ENCODE measurements at places on chromosomes 7 and 10.

DNA sequence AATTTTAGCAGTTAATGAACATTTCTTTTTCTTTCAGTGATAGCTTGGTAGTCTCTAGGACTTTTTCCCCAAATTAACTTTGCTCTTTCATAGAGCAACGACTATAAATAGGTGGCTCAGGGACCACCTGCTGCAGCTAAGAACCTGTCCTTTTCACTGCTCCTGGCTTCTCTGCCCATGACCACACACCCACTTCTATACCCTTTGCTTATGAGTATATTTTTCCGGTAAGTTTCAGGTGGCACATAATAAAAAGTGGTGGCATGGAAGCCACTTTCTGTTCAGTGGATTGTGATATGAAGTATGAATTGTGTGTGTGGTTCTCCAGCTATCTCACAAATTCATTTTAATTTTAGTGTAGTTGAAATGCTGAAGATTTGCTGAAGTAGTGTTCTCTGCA lies 1.2 kb downstream of the ING3 start:
- DNase-seq = no peak

- DNase-seq = no peak
Measured at GRCh38 chr7:100019908-100020307, 4.5 kb downstream of the ZKSCAN1 start.

DNA sequence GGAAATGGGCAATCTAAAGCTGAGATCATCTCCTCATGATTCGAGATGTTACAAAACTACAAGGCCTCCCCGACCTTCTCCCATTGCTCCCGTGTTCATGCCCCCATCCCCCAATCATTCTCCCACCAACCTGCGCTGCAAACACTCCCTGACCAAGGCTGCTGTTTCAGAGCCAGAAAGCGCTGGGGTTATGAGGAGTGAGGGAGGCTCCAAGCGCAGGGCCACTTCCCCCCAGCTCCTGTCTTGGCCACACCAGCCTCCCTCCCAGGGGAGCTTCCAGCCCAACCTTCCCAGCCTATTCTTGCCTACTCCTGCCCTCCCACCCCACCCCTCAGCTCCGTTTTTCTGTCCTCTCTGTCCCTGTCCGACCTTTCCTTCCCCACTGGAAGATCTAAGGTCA lies 14.7 kb upstream of the NODAL start:
- DNase-seq = no peak

- DNase-seq = peak; percentile 11
Measured at GRCh38 chr10:51010977-51011376, 63.3 kb upstream of the PRKG1 start.

DNA sequence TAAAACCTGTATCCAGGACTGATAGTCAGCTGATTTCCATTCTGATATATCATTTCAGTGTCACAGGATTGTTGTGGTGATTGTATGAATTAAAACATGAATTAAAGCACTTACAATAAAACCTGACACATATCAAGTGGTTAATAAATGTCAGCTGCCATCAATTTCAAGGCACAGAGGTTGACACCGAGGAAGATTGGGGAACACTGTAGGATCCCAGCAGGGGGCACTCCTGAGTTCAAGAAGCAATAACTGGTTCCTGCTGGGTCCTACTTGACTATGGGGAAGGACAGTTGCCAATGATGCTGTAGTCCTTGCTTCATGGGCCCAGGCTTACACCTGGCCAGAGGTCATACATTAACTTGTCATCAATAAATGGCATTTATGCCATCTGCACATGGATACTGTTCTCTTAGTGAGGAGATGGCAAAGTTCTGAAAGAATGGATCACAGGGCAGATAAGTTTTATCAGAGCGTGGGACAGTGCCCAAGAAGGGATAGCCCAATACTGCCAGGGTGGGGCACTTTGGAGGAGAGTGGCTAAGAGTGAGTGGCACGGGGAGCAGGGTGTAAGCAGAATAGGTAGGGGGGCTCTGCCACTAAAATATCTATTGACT lies 24.1 kb downstream of the FZD1 start:
- peak; percentile 48 for DNase-seq

GRCh38 chr10:124042656-124043309 lies 50.6 kb downstream of the CHST15 start:
- DNase-seq = no peak

DNA sequence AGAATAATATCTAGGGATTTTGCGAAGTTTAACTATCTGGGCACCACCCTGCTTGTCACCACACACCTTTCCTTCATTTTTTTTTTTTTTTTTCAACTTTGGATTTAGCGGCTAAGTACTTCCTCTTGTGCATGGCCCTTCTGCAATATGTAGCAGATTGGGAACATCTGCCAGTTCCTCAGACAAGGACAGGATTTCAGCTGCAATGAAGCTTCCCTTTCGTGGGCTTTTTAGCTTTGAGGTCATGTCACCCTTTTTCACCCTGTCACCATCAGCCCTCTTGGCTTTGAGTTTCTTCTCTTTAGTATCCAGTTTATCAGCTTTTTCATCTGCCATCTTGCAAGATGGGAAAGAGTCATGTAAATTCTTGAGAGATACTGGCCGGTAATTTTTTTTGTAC lies 81.6 kb upstream of the ETV1 start:
- no peak for DNase-seq

- no peak for DNase-seq
Measured at GRCh38 chr7:30471205-30471604, 7.4 kb downstream of the NOD1 start.

DNA sequence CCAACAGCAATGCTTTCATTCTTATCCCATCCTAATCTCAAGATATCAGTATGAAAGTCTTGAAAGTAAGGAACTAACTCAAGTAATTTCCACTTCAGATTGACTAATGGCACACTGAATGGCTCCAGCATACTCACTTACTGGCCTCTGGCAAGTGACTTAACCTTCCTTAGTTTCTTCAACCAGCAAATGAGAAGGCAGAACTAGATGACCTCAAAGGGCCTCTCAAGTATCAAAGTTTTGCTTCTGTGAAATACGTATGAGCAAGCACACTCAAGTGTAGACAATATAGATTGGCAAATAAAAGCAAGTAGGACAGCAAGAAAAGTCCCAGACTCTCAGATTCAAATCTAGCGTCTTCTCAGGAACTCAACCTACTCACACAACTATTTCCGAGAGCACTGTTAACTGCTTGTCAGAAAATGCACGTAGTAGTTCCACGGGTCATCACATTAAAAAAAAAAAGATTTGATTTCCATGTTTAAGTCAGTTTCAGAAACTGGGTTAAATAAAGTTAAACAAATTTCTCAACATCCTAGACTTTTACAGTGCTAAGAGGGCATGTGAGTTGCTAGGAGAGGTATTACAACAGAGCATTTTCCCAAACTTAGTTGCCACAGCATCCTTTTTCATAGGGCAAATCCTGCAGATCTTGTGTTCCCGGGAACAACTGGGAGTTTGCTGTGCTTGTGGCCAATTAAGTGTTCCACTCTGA lies 276.9 kb upstream of the KLF14 start:
- DNase-seq = no peak

- peak; percentile 86 for DNase-seq
Measured at GRCh38 chr10:95133016-95133752, 60.9 kb upstream of the ACSM6 start.

GRCh38 chr10:117217196-117217761 lies 20.0 kb downstream of the KCNK18 start:
- peak; percentile 28 for DNase-seq

DNA sequence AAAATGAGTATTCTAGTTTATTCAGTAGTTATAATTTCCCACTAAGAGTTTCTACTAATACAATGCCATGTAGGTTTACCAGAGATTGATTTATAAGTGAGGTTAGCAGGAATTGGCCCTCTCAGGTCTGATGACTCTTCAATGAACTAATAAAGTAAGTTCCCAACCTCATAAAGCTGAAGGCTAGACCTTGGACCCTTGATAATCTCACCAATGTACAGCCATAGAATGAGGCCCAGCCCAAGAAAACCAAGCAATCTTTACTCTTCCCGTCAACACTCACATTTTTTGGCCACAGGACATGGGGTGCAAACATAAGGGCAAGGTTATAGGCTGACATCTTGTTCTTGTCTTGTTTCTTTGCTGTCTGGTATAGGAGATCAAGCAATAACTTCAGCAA lies 33.3 kb downstream of the ARHGAP19 start:
- no peak for DNase-seq

DNA sequence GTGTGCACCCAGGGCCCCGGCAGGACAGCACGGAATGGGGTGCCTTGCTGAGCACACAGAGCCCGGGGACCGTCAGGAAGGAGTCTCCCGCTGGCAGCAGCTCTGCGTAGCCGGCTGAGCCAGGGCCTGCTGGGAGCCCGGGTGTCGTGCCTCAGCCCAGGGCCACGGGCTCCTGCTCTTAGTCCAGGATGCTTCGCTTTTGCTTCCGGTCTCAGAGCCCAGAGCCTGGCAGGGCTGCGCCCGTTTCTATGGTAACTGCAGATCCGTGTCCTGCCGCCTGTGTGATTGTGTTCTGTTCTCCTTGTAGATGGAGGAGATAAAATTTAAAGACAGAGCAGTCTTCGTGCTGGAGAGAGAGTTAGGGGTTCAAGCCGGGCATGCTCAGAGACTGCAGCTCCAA lies 53.7 kb upstream of the DPYSL4 start:
- DNase-seq = no peak

GRCh38 chr7:45699726-45700390 lies 125.7 kb downstream of the ADCY1 start:
- DNase-seq = no peak

- peak; percentile 73 for DNase-seq
Measured at GRCh38 chr10:132939957-132940790, 2.2 kb downstream of the CFAP46 start.

- peak; percentile 80 for DNase-seq
Measured at GRCh38 chr7:141012044-141012685, 2.6 kb downstream of the MRPS33 start.

DNA sequence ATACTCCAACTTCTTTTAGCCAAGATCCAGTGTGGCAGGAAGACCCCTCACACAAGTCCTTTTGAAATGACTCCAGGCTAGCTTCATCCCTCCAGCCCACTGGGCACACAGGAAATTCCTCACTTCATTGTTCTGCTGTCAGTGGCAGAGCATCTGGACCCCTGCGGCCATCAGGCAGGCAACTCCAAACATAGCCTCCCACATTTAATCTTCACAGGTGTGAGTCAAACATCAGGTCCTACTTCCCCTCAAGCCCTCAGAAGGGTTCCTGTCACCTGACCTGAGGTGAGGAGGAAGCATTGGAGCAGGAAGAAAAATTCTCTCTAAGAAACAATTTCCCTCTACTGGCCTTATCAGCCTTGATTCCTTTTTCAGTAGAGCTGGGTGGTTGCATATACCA lies 51.1 kb upstream of the C1GALT1 start:
- no peak for DNase-seq

DNA sequence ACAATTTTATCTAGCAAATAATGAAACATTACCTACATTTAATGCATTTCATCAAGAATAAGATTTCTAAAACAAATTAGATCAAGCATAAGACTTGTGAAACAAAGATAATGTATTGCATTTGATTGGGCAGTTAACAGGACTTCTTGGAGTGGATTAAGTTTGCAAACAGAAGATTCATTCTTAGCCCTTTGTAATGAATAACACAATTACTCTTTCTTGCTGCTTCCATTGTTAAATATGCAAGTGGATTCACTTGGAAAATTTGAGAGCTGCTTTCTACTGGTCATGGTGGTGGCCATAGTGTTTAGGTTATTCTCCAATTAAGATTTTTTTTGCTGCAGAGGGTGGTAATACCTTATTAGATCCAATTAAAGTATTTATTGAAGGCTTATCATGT lies 6.0 kb downstream of the PPP1R9A start:
- DNase-seq = no peak

GRCh38 chr7:51140199-51141164 lies 176.1 kb downstream of the COBL start:
- DNase-seq = no peak

DNA sequence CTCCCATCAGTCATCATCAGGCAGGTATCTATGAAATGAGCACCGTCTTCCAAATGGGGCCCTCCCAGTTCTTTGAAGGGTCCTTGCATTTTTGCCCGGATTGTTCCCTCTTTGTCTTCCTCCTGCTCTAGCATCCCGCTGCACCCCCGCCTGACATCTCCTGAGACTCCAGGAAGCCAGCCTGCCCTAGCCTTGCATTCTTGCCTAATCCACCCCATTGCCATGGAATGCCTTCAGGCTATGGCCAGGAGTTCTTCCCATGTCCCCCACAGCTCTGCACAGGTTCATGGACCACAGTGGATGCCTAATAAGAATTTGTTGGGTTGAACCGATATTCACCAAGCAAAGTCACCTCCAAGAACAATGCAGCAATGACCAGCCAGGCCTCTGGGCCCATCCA lies 62.1 kb downstream of the ZMIZ1 start:
- no peak for DNase-seq

- peak; percentile 63 for DNase-seq
Measured at GRCh38 chr10:132539431-132539839, 1.8 kb downstream of the INPP5A start.

DNA sequence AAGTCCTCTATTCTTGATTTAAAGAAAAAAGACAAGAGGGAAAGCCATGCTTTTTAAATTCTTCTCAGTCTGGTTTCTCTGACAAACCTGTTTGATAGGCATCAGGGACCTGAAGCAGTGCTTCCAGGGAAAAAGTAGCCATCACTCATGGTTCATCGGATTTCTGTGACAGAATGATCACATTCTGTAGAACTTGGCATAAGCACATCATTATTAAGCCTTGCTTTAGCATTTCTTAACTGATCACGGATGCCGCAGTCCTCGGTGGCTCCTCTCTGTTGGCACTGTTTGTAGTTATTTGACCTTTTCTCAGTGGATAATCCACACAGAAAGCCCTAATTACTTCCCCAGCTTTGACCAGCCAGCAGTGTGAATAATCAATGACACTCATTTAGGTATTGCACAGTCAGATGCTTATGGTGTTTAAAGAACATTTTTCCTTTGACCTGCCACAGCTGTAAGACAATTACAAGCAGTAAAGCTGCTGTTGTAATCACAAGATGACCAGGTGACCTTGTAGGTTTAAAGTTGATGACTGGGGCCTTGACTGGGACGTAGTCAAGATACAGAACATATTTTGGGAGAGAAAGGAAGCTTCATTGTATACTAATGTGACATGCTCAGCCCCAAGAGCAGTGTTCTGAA lies 64.4 kb upstream of the SKAP2 start:
- DNase-seq = no peak

GRCh38 chr10:16856567-16856966 lies 39.3 kb upstream of the RSU1 start:
- no peak for DNase-seq

DNA sequence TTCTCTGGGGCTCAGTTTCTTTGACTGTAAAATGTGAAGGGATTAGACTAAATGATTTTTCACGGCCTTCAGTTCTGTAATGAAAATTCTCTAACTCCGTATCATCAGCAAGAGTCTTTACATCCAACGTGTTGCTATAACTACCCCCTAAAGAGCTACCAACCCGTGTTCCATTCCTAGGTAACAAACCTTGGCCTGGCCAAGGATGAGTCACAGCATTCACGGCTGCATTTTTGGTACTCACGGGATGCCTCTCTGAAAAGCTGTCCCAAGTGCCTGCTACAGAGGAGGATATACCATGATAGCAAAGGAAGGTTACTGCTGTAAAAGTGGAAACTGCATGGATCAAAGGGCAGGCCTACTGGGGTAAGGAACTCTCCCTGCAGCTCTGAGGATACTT lies 5.9 kb downstream of the LRRC4 start:
- DNase-seq = no peak

Measured in activated CD4-positive, alpha-beta T cell treated with anti-CD3 and anti-CD28 coated beads for 48 hours (primary cell).